ENCODE measurements at places on chromosomes 1 and 21.

- DNase-seq: no peak
These were observed 46.6 kb downstream of the TOR3A start for GRCh38 chr1:179128520-179128919.

- DNase-seq: no peak
These were observed 9.9 kb upstream of the NDC1 start for GRCh38 chr1:53847980-53848379.

DNA sequence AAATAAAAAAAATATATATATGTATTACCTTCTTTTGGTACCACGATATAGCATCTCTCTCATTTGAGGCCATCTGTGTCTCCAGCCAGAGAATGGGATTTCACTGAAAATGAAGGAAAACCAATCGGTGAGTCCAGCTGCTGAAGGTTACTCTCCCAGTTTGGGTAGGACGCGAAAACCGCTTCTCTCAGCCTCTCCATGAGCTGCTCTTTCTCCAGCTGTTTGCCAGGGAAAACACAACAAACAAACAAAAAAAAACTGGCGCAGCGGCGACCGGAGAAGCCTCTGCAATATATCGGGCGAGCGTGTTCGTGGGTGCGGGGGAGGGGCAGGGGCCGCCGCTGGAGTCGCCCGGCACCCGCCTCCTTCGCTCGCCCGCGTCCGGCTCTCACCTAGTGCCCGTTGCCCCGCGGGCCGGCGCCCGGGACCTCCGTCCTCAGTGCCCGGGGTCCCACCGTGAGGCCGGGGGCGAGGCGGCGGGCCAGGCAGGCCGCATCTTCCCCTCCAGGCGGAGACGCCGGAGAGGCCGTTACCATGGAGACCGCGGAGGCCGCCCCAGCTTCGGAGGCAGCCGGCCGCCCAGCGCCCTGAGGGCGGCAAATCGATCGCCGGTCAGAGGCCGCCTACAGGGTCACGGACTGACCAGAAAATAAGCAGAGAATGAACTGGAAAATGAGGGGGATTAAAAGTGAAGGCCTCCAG, 504 bp downstream of the PHTF1 start:
- DNase-seq: peak; percentile 46

- no peak for DNase-seq
These were observed 131.9 kb upstream of the COL6A1 start for GRCh38 chr21:45849651-45850050.

Measured in effector CD4-positive, alpha-beta T cell (primary cell).